ENCODE measurements at places on chromosomes 3 and 15.
A peak's percentile ranks its signal among the peaks of the same experiment; 100 is the strongest.

DNA sequence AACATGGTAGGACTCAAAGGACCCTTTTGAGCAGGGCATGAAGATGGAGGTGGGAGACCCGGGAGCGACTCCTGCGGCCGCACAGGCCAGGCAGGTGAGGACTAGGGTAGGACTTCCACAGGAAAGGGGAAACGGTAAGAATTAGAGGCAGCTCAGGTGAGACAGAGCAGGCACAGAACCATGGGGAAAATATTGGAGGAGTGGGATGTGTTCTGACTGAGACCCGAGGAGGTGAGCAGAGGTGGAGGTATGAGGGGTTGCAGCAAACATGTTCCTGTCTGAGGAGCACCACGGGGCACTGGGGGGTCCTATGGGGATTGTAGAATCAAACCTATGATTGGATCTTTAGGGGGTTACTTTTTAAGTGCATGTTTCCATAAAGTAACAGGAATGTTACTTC lies 1.4 kb upstream of the ISG20 start:
- no peak for DNase-seq

DNA sequence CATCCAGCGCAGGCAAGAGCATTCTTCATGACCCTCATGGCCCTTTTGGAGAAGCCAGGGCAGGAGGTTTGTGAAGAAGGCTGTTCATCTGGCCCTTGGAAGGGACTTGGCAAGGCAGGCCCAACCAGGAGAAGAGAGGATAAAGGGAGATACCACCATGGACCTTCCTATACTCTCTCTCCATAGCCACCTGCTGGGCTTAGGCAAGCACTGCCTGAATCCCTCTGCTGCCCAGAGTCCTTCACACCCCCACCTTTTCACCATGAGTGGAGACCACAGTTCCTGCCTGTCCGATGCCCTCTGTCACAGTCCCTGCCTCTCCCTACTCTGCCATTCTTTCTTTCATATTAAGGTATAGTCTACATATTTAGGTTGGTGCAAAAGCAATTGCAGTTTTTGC lies 10.6 kb upstream of the SFMBT1 start:
- peak; percentile 22 for DNase-seq

- DNase-seq: no peak
Measured at GRCh38 chr15:38080651-38081275, 146.3 kb downstream of the TMCO5A start.

- DNase-seq: peak; percentile 53
Measured at GRCh38 chr3:127628788-127629466, at the start of gene PODXL2. PODXL2 (plus strand) TSS chr3:127629185; CDS start chr3:127629220, 35 bp downstream.

DNA sequence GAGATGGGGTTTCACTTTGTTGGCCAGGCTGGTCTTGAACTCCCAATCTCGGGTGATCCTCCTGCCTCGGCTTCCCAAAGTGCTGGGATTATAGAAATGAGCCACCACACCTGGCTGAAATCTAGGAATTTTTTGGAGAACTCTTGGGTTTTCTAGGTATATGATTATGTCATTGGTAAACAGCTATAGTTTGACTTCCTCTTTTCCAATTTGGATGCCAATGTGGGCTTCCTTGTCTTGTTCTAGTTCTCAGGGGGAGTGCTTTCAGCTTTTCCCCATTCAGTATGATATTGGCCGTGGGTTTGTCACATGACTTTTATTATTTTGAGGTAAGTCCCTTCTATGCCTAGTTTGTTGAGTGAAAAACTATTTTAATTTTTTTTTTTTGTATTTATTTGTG lies 17.9 kb downstream of the KCNMB3 start:
- DNase-seq: no peak

GRCh38 chr3:123423031-123423430 lies 25.9 kb downstream of the ADCY5 start:
- no peak for DNase-seq

DNA sequence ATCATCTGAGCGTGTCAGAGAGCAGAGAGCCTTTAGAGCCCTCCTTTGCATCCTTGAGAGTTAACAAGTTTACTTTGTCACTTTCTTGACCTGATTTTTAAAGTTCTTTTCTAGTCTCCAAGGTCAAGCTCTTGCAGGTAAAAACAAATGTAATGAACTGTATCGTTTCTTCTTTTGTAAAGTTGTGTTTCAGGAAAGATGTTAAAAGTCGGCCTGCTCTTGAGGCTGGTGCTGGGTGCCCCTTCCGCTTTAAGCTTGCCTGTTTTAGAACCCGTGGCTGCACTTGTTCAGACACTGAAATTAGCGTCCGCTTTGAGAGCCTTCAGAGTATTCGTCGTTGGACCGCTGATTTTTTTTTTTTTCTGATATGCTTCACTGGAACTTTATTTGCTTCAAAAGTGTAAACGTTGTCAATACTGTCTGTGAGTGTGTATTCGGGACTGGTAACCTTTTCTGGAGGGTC lies 52.6 kb upstream of the ULK4 start:
- peak; percentile 74 for DNase-seq

DNA sequence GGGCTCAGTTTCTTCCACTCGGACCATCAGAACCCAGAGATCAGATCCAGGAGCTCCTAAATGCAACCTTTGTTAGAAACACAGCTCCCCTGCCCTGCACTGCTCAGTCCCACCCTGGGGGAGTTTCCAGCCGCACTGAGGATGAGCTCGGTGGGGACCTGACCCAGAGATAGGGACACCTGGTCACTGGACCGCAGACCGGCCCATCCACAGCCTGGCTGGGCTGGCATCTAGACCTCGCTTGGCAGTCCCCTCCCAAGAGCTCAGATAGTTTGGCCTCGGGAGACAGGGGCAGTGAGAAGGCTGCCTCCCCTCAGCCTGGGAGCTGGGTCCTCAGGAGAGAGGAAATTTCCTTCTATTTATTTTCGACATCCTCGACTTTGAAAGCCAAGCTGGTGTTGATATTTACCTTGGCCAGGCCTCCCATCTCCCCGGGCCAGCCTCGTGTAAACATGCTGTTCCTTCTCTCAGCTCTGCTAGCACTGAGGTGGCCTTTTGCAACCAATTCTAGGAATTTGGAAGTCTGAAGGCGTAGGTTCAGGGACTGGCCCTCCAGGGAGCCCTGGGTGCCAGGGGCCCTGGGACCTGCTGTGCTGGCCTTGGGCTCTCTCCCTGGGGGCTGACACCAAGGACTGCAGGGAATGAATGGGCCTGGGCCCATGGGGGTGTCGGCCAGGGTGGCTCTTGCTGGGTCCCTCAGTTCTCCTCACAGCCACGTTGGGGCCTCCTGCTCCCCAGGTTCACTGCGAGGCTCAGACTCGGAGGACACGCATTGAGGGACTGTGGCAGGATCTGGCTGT lies 90.1 kb downstream of the VGLL4 start:
- no peak for DNase-seq

GRCh38 chr3:68958932-68959331 lies 26.6 kb upstream of the TAFA4 start:
- no peak for DNase-seq

DNA sequence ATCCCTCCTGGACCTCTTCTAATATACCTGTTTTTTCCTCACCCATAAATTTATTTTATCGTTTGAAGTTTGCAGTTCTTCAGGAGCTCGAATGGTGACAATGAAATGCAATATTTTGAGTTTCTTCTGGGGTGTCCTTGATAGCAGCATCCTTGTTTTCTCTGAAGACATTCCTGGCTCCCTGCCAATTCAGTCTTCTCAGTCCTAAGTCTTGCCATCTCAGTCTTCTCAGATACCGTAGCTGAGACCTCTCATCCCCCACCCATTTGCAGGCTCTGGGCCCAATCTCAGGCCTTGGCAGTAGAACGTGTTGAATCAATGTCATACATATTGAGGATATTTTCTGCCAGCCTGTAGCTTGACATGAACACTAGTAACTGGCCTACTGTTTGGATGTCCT lies 140.9 kb downstream of the NECTIN3 start:
- DNase-seq: no peak

DNA sequence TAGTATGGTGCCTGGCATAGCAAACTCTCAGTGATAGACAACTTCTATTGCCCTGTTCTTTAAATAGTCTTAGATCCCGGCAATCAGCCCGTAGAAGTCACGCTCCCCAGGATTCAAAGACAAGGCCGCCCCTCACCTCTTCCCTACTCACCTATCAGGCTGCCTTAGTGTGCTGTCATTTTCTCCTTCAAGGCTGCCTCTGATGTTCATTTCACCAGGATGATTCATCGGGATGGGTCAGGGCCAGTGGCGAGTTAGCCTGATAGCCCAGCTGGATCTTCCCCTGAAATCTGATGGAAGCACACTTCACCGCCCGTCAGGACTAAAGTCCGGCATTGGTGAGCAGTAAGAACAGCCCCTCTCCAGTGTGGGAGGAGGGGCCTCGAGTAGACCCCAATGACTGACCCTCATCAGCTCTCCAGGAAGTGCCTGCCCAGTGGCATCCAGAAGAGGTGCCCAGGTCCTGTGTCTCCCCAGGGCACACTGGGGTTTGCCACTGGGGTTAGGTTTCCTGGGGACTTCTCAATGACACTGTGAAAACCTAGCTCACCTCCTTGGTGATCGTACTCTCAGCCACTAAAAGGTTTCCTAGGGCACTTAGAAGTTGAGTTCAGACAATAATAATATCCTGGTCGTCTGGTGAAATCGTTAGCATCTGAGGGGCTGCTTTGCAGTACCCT lies 37.5 kb downstream of the TPM1 start:
- no peak for DNase-seq

DNA sequence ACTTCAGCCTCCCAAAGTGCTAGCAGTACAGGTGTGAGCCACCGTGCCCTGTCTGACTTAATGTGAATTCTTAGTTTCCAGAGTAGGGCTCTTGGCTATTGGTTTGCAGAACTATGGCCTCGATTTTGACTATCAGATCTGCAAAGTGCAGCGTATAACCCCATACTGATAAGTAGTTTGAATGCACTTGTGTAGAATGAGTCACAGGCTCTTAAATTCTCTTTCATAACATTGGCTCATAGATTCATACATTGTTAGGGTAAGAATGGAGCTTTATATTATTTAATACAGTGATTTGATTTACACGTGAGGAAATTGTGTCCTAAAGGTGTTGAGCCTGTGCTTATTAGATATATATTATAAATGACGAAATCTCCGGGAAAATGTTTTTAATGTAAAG lies 109.9 kb downstream of the ZPLD1 start:
- no peak for DNase-seq

DNA sequence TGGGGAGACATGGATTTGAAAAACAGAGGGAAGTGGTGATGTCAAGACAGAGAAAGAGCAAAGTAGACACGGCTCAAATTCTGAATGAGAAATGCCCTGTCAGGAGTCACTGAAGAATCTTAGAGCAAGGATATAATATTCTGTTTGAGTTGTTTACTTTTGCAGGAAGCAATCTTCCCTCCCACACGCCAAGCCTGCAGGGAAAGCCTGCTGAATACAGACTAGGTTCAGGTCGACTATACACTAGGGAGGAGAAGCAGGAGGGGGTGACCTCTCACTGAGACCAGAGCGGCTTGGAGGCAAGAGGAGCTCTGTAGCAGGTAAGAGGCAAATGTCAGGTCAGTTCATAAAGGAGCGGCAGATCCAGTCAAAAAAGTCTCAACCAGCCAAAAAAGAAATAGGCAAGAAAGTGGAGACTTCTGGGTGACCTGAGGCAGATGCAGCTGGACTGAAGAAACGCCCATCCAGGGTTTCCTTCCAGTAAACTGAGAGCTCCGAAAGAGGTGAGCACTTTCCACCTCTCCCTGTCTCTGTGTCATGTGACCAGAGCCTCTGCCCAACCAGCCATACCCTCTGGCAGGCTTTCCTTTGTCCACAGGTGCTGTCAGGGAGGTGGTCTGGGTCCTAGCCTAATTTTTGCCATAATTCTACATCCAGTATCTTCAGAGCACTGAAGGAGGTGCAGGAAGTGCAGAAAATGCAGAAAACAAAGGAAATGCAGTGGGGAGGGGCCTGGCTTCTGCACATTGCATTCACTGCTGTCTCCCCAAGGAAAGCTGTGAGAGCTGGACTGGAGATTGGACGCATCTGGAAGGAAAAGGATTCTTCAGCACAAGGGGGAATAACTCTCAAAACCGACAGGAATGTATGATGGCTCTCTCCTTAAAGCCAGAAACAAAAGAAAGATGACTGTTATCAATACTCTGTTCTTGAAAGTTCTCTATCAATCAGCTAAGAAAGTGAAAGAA lies 37.8 kb upstream of the CTXND1 start:
- DNase-seq: no peak

GRCh38 chr3:124360155-124360554 lies 368.2 kb upstream of the ROPN1 start:
- no peak for DNase-seq

DNA sequence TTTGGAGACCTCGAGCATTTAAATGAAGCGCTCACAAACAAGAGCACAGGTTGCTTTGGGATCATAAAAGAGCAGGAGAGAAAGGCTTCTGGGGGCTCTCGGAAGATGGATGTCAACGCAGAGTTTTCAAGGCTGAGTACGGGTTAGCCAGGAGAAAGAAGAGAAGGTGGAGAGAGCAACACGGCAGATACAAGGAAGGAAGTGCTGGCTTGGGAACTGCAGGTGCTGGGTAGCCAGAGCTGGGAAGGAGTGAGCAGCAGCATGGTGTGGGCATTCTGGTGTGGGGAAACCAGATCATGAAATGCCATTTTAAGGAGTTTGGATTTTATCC lies 580 bp upstream of the RUBCN start:
- no peak for DNase-seq

GRCh38 chr3:195182470-195182795 lies 88.5 kb downstream of the XXYLT1 start:
- DNase-seq: no peak

GRCh38 chr15:33649217-33649933 lies 318.9 kb upstream of the CHRM5 start:
- DNase-seq: no peak

GRCh38 chr3:55860049-55860721 lies 373.1 kb upstream of the WNT5A start:
- no peak for DNase-seq

- no peak for DNase-seq
Measured at GRCh38 chr15:89451846-89452245, 44.5 kb downstream of the RHCG start.

GRCh38 chr3:29291982-29292363 lies 11.1 kb downstream of the RBMS3 start:
- DNase-seq: no peak

GRCh38 chr3:8987226-8987625 lies 24.0 kb upstream of the RAD18 start:
- no peak for DNase-seq

- DNase-seq: no peak
Measured at GRCh38 chr3:145145461-145145860, 1015.5 kb downstream of the PLOD2 start.

GRCh38 chr3:13579063-13579462 lies 30.1 kb downstream of the FBLN2 start:
- no peak for DNase-seq

GRCh38 chr3:53027254-53027844 lies 18.5 kb downstream of the SFMBT1 start:
- no peak for DNase-seq

DNA sequence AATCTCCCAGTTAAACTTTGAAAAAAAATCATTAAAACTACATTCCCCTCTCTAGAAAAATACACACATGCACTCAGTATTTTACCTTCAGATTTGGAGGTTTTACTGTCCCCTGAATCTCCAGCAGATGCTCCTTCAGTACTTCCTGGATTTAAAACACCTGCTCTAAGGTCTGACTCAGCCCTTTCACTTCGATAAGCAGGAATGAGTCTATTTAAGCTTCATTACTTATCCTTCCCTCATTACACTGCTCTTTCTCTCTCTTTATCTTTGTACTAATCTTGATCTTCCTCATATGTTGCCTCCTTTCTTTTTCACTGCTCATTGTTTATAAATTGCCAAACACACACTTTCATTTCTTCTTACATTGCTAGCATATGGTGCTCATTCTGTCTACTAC lies 443.9 kb downstream of the DIPK2A start:
- no peak for DNase-seq

GRCh38 chr15:100078511-100079220 lies 263.1 kb downstream of the ADAMTS17 start:
- DNase-seq: no peak

Measured in GM12865 (cell line).